ENCODE measurements at places on chromosomes 4 and X. TPM values are rescaled to one million over a fixed set of nuclear protein-coding genes. Genes with fewer than 3 reads are reported as not detected.
A peak's percentile ranks its signal among the peaks of the same experiment; 100 is the strongest.

- DNase-seq, result no peak
Observed at GRCh38 chr4:163810755-163811154, 316.3 kb downstream of the TMA16 start.

GRCh38 chr4:84931961-84932360, 34.5 kb downstream of the WDFY3 start:
- no peak for DNase-seq

The MAGEB2 gene
- not detected for polyA plus RNA-seq

The CHST7 gene
- polyA plus RNA-seq, result 3.8 TPM

The MAGEA8 gene
- 0.33 TPM for polyA plus RNA-seq

DNA sequence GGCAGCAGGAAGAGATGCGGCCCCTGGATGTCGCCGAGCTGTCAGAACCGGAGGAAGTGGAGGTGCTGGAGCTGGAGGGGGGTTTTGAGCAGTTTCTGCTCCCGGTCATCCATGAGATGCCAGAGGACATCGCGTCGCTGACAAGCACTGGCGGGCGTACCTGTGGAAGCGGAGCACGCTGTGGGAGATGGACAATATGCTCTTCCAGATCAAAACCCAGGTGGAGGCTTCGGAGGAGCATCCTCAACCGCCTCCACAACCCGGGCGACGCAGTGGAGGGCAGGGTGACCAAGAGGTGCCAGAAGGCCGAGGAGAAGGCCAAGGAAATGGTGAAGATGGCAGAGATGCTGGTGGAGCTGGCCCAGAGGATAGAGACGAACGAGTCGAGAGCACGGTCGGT, 7.6 kb upstream of the CCNQ start:
- no peak for DNase-seq

GRCh38 chrX:40773809-40774208, 38.5 kb upstream of the MED14 start:
- DNase-seq, result no peak

- DNase-seq, result no peak
Observed at GRCh38 chr4:2295500-2295899, 33.6 kb upstream of the MXD4 start.

The PAGE2B gene
- polyA plus RNA-seq, result not detected

DNA sequence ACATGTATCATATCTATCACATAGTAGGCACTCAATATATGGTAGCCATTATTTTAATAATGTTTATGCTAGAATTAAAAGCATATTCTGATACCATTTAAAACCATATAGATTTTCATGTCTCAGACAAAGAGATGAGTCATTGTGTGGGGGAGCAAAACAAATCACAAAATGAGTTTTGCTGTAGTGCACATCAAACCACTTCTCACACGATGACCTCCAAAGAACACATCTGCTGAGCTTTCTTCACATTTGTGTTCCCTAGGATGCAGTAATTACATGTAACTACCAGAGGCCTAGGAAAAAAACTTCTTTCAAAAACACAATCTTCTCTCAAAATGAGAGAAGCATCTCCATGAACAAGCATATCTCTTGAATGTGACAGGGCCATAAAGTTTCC, 56.1 kb upstream of the BRS3 start:
- DNase-seq, result no peak

GRCh38 chr4:141686146-141686775, 49.9 kb downstream of the IL15 start:
- DNase-seq, result no peak

The MAGEB10 gene
- polyA plus RNA-seq, result not detected

The PLAC1 gene
- polyA plus RNA-seq, result 1.6 TPM

DNA sequence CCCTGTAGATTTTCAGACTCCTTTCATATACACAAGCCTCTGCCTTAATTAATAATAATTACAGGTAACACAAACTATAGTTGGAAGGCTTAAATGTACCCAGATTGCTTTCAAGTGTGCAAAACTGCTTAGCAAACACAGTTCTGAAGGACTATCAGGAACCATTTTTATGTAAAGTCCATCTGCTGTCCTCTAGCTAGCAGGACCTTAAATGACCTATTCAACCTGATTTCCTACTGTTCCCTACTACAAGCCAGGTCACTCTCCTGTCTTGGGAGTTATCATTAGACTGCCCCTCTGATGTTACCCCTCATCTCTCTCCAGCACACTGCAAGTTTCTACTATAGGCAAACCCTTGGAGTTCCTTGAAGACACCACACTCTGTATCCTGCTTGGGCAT, 157.3 kb downstream of the GBA3 start:
- no peak for DNase-seq

DNA sequence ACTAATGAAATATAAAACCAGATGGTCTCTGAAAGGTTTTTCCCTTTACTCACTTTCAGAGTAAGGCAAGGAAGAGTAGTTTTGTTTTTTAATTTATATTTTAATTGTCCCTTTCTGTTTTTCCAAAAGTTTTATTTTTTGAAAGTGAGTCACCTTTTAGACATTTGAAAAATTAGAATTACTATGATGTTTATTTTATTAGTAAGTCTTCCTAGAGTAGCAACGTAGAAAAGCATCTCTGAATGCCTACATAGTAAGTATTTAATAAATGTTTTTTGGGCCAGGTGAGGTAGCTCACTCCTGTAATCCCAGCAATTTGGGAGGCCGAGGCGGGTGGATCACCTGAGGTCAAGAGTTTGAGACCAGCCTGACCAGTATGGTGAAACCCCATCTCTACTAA, 51.1 kb downstream of the TET2 start:
- DNase-seq, result no peak

DNA sequence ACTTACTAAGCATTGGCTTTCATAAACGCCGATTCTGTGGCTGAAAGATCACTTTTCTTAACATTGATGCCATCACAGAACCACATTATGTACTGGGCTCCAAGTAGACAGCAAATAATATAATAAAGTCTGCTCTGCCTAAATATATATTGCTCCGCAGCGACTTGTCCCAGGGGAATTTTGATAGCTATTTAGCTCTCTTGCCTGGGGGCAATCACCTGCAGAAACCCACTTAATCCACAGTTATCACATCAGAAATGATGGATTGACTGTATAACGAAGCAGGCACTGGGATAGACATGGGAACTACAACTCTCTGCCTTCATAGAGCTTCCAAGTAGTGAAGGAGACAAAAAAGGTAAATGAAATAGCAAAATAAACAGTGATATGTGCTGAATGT, 48.0 kb upstream of the MYOZ2 start:
- no peak for DNase-seq

The DRD5 gene
- polyA plus RNA-seq, result 0.46 TPM

DNA sequence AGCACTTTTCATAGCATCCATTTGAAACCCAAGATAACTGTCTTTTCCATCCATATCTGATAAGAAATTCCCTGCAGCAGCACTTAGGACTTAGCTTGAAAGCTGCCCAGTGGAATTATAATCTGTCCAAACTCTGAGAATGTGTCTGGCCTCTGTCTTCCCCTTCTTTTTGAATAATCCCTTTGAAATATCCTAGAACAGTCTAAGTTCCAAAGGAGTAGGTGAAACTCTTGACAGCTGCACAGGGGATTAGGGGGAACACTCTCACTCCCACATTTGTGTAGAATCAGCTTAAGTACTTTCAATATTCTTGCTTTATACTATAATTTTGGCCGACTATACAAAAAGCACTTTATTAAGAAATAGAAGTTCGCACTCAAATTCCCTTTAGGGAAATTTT, 157.7 kb downstream of the PAPSS1 start:
- DNase-seq, result no peak

DNA sequence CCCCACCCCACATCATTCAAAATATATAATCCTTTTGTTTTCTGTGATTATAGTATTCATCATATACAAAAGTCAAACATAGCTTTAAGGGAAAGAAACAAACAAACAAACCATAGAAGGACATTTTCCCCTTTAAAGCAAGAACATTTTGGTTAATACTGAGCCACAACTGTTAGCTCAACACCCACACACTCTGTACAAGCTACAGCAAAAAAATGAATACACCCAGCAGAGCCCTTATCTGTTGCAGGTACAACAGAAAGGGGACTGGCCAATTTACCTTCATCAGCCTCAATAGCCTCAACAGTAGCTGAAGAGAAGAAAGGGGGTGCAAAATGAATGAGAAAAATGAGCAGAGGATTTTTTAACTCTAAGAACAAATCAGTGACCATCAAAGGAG, 318.4 kb downstream of the PPP3CA start:
- no peak for DNase-seq

- peak; percentile 23 for DNase-seq
Observed at GRCh38 chr4:138953961-138954371, 61.6 kb upstream of the NOCT start.

GRCh38 chr4:184653650-184654049, 4.1 kb downstream of the PRIMPOL start:
- DNase-seq, result peak; percentile 25

GRCh38 chr4:146359771-146360170, 145.4 kb downstream of the REELD1 start:
- DNase-seq, result no peak

The HSFX1 gene
- not detected for polyA plus RNA-seq

DNA sequence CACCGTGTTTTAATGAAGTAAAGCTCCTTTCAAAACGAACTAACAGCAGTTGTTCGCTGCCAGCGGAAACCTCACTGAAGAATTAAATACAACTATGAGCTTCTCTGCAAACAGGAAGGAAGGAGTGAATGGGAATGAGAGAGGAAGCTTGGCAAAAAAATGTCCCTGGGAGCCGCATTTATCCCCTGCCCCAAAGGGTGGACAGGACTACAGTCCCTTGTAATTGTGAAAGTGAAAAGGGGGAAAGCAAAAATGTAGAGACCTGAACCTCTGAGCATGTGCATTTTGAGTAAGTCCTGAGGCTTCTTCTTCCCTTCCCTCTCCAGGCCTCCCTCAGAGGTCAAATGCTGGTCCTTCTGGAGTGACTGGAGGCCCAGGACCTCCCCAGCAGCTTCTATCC, 53.8 kb upstream of the BMP2K start:
- no peak for DNase-seq

DNA sequence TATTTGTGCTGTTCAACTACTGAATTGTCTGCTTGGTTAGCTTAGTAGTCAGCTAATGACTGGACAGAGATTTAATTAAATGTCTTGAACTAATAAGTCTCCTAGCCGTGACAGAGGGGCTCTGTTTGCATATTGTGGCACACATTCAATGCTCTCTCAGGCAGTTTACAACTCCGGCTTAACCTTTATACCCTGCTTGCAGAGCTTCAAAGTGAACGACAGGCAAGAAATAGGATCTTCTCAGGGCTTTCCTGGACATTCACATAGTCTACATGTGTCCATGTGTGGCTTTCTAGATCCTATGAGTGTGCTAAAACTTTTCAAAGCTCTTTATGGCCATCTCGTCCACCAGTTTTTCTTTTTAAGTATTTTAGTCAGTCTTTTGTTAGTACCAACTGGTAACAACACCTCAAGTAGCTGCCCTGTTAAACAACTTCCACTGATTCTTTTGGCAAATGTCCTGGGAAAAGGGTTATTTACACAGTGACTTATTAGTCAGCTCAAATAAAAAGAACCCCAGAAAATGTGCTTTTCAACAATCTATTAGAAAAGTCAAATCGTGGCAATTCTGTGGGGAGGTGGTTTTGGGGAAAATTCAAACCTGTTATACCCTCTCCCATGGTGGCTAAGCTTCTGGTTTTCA, 28.6 kb downstream of the OR13H1 start:
- no peak for DNase-seq

The SHISA3 gene
- polyA plus RNA-seq, result 5.0 TPM

GRCh38 chr4:55904576-55904975, 44.2 kb upstream of the CEP135 start:
- DNase-seq, result no peak

GRCh38 chr4:140876615-140877364, 120.6 kb upstream of the TBC1D9 start:
- DNase-seq, result peak; percentile 71

The RASSF6 gene
- polyA plus RNA-seq, result 0.52 TPM

GRCh38 chr4:141074098-141074878, 59.0 kb downstream of the RNF150 start:
- no peak for DNase-seq

DNA sequence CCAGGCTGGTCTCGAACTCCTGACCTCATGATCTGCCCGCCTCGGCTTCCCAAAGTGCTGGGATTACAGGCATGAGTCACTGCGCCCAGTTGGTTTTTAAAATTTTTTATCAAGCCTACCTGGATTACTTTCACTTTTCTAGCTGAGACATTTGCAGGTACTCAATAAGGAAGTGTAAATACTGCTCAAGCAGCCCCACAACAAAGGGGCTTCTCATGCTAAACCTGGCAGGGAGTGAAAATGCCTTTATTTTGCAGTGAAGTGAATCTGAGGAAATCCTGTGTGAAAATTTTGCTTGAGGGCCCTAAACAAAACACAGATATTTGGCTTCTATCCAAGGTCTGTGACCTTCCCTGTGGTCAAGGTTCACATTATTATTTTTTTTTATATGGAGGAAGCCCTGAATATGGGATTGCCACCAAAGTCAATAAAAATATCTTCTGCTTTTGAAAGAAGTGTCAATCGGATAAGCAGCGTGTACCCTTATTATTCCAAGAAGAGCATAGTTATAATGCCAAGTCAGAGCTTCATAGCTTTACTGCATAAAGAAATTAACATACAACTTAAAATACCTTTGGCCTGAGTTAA, 481.0 kb downstream of the SH2D1A start:
- DNase-seq, result no peak

DNA sequence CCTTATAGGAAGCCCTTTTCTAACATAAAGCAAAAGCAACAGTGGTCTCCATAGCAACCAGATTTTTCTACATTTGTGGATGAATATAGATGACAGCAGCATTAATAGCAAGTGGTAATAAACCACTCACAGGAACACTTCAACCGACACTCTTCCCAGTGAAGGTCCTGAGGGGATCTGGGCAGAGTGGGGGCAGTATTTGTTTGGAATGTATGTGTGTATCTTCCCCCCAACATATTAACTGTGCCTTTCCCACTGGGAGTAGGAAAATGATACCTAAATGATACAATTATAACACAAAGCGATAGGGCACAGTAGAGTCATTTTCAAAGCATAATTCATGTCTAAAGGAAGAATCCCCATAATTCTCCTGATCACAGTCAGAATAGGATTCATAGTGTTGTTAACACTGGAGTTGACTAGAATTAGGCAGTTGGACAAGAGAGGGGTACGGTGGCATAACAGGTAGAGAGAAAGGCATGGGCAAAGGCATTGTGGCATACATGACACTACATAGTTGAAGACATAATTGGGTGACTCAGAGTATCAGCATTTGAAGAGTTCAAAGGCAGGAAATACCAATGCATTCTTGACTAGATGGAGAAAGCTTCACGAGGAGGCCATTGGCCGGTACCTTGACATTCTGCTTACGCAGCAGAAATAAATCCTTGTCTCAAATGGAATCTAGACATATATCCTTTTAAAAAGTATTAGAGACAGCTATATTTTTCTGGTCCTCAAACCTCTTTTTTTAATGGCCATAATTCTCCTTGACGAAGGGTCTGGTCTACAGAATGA, 15.2 kb downstream of the CAPN6 start:
- no peak for DNase-seq

- no peak for DNase-seq
Observed at GRCh38 chrX:19512961-19513360, 2.3 kb downstream of the MAP3K15 start.

The TRPC3 gene
- 2.1 TPM for polyA plus RNA-seq

GRCh38 chrX:23394421-23394820, 59.8 kb downstream of the PTCHD1 start:
- no peak for DNase-seq
